ENCODE measurements at places on chromosomes 3 and 15.

- DNase-seq, result no peak
Observed at GRCh38 chr3:57570878-57571277, 14.8 kb downstream of the PDE12 start.

- no peak for DNase-seq
Observed at GRCh38 chr15:70083418-70083817, 14.3 kb downstream of the TLE3 start.

DNA sequence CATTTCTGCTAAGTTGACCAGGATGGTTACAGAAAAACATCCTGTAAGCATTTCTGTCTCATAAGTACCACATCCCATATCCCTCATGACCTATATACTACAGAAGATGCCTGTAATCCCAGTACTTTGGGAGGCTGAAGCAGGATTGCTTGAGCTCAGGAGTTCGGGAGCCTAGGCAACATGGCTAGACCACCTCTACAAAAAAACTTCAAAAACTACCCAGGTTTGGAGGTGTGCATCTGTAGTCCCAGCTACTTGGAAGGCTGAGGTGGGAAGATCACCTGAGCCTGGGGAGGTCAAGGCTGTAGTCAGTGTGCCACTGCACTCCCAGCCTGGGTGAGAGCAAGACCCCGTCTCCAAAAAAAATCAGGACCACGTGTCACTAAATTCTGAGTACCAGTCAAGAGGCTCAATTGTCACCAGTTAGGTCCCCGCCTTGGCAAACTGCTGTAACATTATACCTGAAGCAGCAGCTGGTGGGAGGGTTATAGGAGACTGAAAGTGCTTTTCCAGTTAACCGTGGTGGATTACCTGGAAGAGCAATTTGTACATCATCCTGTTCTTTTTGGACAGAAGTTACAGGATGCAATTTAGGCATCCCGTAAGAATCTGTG, 6.2 kb downstream of the RPL32 start:
- DNase-seq, result no peak

GRCh38 chr15:40456299-40456712, 14.5 kb upstream of the CHST14 start:
- no peak for DNase-seq

GRCh38 chr3:49611719-49612118, 57.4 kb downstream of the BSN start:
- DNase-seq, result no peak

GRCh38 chr3:195075199-195075940, 195.6 kb downstream of the XXYLT1 start:
- no peak for DNase-seq

DNA sequence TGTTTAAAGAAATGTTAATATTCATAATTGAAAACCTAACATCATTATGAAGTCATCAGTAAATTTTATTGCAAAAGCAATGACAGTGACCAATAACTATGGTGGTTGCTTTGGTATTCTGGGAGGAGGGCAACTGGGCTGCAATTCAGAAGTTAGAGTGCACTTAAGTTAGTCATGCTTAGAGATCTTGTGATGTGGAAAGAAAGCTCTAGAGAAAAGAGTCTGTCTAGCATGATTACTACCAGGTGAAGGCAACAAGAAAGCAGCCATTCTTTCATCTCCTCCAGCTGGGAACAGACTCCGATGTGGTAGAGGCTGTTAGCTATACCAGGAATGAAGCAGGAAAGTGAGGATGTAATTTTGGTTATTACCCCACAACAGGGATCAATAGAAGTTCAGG, 625.6 kb downstream of the SI start:
- DNase-seq, result no peak

GRCh38 chr15:58761010-58761388, 10.1 kb upstream of the MINDY2 start:
- no peak for DNase-seq

DNA sequence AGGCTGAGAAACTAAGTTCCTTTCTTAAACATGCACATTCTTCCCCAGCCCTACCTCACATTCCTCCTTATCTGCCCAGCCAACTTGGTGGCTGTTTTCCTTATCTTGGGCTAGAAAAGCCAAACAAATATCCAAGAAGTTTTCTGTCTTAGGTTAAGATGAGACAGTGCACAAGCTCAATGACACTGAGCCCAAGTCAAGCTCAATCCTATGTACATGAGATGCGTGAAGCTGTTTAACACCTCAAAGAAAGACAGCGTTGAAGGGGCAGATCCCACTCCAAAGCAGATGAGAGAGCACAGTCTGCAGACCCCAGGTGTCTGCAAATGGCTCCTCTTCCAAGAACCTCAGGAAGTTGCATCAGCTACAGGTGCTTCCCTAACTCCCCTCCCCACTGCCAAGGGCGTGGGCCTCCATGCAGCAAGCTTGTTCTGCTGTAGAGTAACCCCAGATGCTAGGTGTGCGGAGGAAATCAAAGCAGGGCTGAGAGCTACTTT, 16.6 kb downstream of the LRRC2 start:
- no peak for DNase-seq

DNA sequence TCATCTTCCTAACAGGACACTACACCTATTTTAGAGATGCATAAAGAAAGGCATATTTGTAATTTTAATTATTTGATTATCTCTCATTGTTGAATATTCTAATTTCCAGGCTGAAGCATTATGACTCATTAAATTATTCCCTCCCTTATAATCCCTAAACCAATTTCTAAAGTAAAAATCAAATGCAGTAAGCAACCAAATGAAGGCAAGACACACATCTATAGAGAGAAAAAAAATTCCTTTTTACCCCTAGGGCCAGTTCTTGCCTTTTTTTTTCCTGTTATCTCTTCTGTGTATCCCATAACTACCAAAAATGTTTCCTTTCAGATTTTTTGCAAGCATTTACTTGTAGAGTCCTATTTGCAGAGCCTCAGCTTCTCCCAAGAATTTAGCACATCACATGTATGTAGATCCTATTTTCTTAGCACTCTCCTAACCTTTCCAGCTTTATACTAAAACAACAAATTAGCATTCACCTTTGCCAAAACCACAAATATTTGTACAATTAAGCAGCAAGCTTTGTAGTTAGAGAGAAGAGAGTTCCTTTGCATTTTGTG, 177.9 kb downstream of the SATB1 start:
- DNase-seq, result no peak

- DNase-seq, result no peak
Observed at GRCh38 chr15:74809242-74809641, 3.4 kb upstream of the LMAN1L start.

DNA sequence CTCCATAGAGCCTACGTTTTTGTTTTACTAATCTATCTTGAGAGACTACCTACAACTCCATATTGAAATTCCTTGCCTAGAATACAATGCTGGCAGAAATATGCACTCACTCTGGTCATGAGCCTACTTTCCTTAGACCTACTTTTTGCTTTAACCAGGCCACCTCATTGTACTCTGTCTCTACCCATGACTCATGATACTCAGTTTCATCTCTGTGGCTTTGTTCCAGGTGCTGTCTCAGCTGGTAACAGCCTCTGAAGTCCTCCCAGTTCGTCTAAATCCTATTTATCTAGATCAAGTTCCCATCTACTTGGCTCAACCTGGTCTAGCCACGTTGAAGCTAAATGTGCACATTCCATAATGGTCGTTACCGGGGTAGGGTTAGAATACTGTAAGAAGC, 536.4 kb downstream of the RSL24D1 start:
- DNase-seq, result no peak

DNA sequence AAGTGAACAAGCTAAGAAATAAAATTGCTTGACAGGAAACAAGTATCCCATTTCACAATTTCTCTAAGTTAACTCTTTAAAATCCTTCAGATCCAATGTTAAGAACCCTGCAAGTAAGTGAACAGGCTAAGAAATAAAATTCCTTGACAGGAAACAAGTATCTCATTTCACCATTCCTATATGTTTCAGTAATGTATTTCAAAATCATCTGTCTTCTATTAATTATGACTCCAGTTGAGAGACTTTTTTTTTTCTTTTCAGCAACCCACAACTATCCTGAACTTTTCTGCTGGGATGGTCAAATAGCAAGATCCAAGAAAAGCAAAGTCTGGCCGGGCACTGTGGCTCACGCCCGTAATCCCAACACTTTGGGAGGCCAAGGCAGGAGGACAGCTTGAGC, 2.4 kb upstream of the SLC12A6 start:
- DNase-seq, result no peak

DNA sequence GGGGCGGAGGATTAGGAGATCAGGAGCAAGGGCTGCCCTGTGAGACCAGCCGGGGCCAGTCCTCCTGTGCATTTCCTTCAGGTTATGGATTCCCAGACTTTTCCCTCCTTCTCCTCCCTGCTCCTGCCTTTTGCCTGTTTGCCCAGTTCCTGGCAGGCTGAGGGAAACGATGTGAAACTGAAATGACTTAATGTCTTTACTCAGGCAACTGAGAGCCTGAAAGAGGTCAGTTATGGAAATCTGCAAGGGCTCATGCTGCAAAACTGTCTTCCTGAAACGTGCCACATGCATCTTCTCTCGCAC, 57.2 kb downstream of the MESD start:
- DNase-seq, result no peak

- no peak for DNase-seq
Observed at GRCh38 chr3:124108446-124108845, 116.5 kb upstream of the ROPN1 start.

Measured in KG1 (cell line).